ENCODE measurements at places on chromosomes 2 and 18. TPM values are rescaled to one million over a fixed set of nuclear protein-coding genes. Genes with fewer than 3 reads are reported as not detected.

SERPINB11 gene
- not detected for total RNA-seq

RSAD2 gene
- 0.72 TPM for total RNA-seq

MROH2A gene
- not detected for total RNA-seq

SPP2 gene
- total RNA-seq, result not detected

PSTPIP2 gene
- total RNA-seq, result 6.8 TPM

HOXD9 gene
- 0.36 TPM for total RNA-seq

AKAIN1 gene
- total RNA-seq, result not detected

C2orf80 gene
- total RNA-seq, result not detected

COBLL1 gene
- total RNA-seq, result 10.9 TPM

GAD1 gene
- 0.36 TPM for total RNA-seq

PRLH gene
- total RNA-seq, result not detected

TTR gene
- not detected for total RNA-seq

DES gene
- 1.2 TPM for total RNA-seq

CRYGD gene
- total RNA-seq, result not detected

MC5R gene
- total RNA-seq, result 0.36 TPM

OTOF gene
- total RNA-seq, result not detected

OTX1 gene
- total RNA-seq, result not detected

USP14 gene
- total RNA-seq, result 21.4 TPM

SPC25 gene
- 1.1 TPM for total RNA-seq

SPATA3 gene
- not detected for total RNA-seq

POTEJ gene
- not detected for total RNA-seq

CHRNA1 gene
- total RNA-seq, result not detected

LYG2 gene
- total RNA-seq, result not detected

TCF23 gene
- not detected for total RNA-seq

SP5 gene
- not detected for total RNA-seq

NCKAP1 gene
- total RNA-seq, result 209 TPM

GREB1 gene
- 1.1 TPM for total RNA-seq

BBS5 gene
- 5.8 TPM for total RNA-seq

CPSF3 gene
- total RNA-seq, result 34.5 TPM

OSBPL6 gene
- total RNA-seq, result 5.4 TPM

CFC1 gene
- not detected for total RNA-seq

MEIS1 gene
- 15.9 TPM for total RNA-seq

ATP6V1B1 gene
- total RNA-seq, result 2.5 TPM

DSC3 gene
- total RNA-seq, result under 0.01 TPM

RBM44 gene
- 0.72 TPM for total RNA-seq

RAMP1 gene
- 4.4 TPM for total RNA-seq

IL1R1 gene
- 116 TPM for total RNA-seq

C1QL2 gene
- total RNA-seq, result not detected

NMUR1 gene
- total RNA-seq, result under 0.01 TPM

RPRM gene
- total RNA-seq, result 0.36 TPM

GTF2A1L gene
- 1.1 TPM for total RNA-seq

UGT1A9 gene
- not detected for total RNA-seq

TCF4 gene
- 87.2 TPM for total RNA-seq

IL18R1 gene
- total RNA-seq, result 4.7 TPM

All from osteoblast (primary cell).